ENCODE measurements at places on chromosomes 12 and 14. TPM values are rescaled to one million over a fixed set of nuclear protein-coding genes. Genes with fewer than 3 reads are reported as not detected.

DNA sequence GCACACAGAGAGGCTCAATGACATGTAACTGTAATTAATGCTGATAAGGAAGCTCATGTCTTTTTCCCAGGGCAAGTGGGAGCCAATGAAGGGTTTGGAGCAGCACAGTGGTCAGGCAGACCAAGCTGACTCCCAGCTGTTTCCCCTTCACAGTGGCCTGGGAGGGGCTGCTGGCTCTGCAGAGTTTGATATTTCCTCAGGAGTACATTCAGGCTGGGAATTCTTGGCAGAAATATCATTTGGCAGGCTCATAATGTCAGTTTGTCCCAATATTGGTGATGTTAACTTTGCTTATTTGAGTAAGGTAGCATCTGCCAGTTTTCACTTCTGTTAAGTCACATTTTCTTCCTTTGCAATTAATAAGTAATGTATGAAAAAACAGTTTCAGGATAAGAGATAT lies 247.0 kb downstream of the EMP1 start:
- no peak for DNase-seq

DNA sequence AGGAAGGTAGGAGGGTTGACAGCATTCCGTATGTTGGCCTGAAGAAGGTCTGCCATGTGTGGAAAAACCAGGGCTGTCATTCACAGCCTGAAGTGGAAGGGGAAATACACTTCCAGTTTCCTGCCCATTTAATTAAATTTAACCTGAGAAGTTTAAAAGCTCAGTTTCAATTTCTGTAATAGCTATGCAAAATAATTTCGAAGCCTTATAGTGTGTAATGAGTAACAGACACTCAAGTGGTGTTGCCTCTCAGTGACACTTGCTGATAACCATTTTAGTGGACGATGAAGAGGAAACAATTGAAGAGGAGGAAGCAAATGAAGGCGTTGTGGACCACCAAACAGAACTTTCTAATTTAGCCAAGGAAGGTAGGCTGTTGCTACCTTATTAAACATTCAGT lies 44.8 kb downstream of the EP400 start:
- no peak for DNase-seq

DNA sequence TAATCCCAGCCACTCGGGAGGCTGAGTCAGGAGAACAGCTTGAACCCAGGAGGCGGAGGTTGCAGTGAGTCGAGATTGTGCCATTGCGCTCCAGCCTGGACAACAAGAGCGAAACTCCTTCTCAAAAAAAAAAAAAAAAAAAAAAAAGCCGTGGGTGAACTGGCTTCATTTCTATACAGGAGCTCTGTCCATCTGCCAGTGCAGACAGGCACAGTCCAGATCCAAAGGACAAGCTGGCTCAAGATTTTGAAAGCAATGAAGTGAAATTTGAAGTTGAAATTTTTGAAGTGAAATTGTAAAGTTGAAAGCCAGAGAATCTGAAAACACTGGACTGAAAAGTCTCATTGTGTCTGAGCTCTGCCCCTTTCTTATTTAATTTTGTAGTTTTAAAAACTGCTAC lies 134.7 kb downstream of the CALM1 start:
- DNase-seq: no peak

KITLG gene
- total RNA-seq: 11.8 TPM

- DNase-seq: no peak
Measured at GRCh38 chr12:45304514-45305178, 88.8 kb downstream of the ANO6 start.

ANKRD33 gene
- not detected for total RNA-seq

DNA sequence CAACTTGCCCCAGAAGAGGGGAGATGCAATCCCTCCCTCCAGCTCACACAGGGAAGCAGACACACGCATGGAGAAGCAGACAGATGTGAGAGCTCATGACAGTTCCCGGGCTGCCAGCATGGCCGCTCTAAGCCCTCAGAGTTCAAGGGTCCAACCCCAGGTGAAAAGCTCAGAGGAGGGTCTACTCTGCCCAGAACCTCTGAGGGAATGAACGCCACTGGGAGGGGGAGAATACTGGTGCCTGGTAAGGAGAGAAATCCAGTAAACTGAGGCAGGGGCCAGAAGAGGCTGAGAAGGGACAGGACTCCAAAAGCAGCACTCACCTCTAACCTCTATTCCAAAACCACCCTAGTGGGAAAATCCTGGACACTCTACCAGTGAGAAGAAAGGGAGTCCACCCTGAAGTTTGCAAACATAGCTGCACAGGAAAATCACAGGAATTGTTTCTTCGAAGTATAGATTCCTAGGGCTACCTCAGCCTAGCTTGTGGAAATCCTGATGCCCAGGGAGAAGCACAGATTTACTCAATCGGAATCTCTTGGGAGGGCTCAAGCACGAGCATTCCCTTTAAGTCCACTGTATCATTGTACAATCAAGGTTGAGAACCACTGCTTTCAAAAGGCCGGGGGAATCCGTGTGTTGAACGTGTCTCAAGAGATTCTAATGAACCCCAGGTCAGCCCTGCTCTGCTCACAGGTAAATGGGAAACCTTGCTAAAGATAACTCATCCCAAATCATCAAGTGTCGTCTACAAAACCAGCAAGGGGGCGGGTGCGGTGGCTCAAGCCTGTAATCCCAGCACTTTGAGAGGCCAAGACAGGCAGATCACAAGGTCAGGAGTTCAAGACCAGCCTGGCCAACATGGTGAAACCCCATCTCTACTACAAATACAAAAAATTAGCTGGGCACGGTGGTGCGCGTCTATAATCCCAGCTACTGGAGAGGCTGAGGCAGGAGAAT lies 34.3 kb upstream of the PLEKHG6 start:
- DNase-seq: no peak

DNA sequence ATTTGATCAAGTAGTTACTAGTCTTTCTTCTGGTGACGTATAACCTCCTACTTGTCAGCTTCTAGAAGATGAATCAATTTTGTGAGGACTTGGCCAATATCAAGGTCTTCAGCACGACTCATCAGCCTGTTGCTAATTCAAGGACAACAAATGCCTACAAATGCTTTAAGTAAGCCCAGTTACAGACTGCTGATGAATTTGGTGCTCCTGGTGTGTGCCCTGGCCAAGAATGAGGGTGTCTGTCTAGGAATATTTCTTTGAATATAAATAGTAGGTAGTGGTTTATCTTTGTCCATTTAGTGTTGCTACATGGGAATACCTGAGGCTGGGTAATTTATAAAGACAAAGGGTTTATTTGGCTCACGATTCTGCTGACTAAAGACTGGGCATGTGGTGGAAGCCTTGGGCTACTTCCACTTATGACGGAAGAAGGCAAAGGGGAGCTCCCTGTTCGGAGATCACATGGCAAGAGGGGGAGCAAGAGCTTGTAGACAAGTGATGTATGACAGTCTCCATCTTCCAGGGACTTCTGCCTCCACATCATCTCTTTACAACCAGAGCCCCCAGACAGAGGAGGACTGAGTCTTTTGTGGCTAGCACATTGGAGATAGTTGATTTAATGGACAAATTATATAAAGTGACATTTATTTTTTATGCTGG lies 180.2 kb downstream of the CRADD start:
- DNase-seq: peak; percentile 67

MSRB3 gene
- total RNA-seq: 26.0 TPM

DNA sequence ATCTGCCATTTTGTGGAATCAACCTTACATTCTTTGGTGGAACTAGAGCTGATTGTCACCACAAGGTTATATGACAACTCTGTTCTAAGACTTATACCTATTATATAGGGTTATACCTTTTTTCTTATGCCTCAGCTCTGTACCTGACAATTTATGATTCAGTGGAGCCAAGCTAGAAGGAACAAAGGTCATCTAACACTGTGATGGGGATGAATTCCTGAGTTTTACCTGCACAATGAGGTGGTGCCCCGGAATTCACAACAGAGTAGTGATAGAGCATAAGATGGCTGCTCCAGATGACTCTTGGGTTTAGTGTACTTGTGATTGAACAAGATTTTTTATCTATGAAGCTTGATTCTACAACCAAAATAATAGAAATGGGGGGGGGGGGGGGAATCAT lies 207.3 kb downstream of the PCNX1 start:
- no peak for DNase-seq

GLIPR1L2 gene
- not detected for total RNA-seq

DNA sequence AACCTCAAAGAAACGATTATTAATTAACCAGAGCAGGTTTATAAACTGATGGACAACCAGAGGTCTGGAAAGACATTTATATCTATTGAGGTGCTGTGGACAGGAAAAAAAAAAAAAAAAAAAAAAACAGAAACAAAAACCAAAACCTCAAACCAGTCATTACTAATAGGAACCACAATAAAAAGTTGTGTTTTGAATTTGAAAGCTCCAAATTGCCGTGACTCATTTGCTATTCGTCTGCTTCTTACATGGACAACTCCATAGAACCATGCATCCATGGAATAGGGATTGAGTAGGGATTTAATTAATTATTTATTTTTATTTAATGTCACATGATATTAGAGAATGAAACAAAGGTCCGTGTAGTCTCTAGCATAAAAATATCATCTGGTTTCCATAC lies 134.1 kb upstream of the SSTR1 start:
- peak; percentile 57 for DNase-seq

- DNase-seq: peak; percentile 41
Measured at GRCh38 chr14:33834466-33835260, 116.2 kb downstream of the EGLN3 start.

- no peak for DNase-seq
Measured at GRCh38 chr14:26933431-26933830, 335.6 kb upstream of the NOVA1 start.

CCDC197 gene
- total RNA-seq: not detected

DNA sequence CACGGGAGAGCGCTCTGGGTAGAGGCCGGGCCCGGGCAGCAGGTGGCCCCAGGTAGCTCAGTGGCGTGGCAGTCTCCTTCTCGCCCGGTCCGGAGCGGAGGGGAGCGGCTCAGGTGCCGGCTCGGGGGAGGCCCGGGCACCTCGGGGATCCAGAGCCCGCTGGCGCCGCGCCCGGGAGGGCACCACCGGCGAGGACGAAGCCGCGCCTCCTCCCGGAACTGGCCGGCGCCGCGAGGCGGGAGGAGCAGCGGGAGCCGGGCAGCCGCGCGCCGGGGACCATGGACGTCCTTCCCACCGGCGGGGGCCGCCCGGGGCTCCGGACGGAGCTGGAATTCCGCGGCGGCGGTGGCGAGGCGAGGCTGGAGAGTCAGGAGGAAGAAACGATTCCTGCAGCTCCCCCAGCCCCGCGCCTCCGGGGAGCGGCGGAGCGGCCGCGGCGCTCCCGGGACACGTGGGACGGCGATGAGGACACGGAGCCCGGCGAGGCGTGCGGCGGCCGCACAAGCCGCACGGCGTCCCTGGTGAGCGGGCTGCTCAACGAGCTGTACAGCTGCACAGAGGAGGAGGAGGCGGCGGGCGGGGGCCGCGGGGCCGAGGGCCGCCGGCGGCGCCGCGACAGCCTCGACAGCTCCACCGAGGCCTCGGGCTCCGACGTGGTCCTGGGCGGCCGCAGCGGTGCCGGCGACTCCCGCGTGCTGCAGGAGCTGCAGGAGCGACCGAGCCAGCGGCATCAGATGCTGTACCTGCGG lies 21.5 kb upstream of the GNS start:
- DNase-seq: peak; percentile 35

DNA sequence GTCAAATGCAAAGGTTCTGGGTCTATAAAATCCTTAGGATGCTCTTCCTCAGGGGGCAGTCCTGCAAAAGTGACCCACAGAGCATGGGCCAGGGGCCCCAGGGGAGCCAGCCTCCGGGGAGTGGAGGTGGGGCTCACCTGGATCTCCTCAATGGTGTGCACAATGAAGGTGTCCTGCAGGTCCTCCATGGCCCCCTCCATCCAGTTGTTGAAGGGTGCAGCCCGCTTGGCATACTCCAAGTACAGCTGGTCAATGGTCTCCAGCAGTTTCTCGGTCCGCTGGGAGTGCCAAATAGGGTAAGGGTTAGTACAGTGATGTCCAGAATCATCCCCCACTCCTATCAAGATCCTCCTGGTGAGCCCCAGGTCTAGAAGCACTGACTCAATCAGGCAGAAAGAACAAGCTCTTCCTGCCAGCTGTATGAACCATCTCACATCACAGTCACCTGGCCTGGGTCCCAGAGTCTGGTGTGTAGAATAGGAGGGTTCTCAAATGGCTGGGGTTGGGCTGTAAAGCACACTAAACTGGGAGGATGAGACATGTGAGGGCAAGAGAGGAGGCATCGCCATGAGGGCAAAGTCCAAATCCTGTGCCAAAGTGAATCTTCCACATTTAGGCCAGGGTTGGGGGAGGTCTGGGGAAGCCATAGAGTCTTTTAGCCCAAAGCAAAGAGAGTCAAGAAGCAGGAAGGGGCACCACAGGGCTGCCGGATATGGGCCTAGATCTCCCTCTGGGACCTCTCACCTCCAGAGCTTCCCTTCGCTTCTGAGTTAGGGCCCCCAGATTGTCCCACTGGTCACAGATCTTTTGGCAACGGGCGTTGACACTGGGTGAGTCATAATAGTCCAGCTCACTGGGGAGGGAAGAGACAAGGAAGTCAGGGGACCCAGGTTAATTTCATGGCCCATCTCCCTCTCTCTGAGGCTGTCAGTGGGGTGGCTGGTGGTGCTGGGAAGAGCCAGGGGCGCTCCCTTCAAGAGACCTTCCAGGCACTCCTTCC lies 91.5 kb upstream of the ZFP36L1 start:
- peak; percentile 95 for DNase-seq

DNA sequence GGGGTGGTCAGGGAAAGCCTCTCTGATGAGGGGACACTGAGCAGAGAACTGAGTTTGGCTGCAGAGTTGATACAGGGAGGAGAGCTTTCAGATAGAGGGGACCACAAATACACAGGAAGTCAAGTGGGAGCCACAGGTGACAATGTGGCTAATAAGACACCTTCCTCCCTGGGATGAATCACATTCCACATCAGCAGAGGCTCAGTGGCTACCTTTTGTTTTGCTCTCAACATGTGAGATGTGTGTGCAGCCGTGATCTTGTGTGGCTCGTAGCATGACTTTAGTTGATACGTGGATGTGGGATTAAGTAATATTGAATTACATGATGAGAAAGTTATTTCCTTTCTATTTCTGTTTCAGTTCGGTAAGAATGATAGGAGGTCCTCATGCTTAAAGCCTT lies 7.5 kb downstream of the CRADD start:
- no peak for DNase-seq

- peak; percentile 75 for DNase-seq
Measured at GRCh38 chr12:107748472-107748871, 12.5 kb downstream of the PRDM4 start.

SINHCAF gene
- total RNA-seq: 86.2 TPM

DNA sequence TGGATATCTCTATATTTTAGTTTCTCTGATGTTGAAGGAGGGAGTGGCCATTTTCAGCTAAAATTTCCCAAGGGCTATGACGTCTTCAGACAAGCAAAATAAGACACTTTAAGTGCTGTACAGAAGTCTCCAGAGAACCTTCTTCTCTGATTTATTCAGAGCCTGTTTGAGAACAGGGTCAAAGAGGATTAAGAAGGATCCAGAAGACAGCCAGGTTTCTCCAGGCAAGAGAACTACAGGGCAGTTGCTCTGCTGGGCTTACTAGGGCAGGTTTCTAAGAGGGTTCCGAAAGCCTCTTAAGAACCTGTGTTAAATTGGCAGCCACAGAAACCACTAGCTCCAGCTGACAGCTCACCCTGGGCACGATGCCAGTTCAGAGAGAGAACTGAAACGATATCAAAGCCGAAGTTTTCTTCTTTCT lies 1.2 kb downstream of the MGP start:
- peak; percentile 89 for DNase-seq

TESPA1 gene
- total RNA-seq: 1.5 TPM
